Naive thymus-derived CD8-positive, alpha-beta T cell (primary cell): ENCODE measurements at places on chromosomes 12 and 14.

- peak; percentile 37 for DNase-seq
Observed at GRCh38 chr14:92615451-92615850, 101.9 kb downstream of the RIN3 start.

DNA sequence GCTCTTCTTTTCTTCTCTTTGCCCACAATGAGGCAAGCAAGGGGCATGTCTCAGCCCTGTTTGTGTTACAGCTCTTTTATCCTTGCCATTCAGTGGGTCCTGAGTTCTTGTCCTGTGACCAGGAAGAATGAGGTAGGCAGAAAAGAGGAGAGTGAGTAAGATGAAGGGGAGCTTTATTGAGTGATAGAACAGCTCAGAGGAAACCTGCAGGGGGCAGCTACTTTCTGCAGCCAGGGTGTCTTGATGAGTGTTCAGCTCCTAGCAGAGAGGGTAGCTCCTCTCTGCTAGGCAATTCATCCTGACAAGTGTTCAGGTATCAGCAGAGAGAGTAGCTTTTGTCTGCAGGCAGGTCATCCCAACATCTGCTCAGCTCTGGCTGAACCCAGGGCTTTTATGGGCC is 41.0 kb downstream of the HSD17B6 start:
- DNase-seq, result no peak

DNA sequence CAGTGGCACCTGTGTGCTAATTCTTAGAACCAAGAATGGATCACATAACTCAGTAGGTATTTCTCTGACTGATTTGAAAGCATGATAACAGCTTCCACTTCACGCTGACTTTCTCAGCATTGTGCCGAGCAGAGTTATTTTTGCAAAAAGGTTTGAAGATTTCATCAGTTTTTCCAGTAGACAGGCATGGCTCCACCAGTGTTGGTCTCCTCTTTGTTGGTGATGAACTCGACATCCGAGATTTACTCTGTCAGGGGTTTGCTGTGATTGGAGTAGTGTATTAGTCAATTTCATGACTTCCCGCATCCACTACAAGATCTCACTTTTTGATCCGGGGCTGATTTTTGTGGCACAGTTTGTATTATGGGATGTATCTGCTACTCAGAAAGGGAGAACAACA is 85.3 kb downstream of the PRKCH start:
- peak; percentile 29 for DNase-seq

- DNase-seq, result no peak
Observed at GRCh38 chr12:104691721-104692556, 235.2 kb downstream of the CHST11 start.

GRCh38 chr14:67525389-67525788 is 7.7 kb upstream of the PLEKHH1 start:
- DNase-seq, result no peak

GRCh38 chr14:44847526-44848309 is 114.0 kb downstream of the KLHL28 start:
- no peak for DNase-seq

DNA sequence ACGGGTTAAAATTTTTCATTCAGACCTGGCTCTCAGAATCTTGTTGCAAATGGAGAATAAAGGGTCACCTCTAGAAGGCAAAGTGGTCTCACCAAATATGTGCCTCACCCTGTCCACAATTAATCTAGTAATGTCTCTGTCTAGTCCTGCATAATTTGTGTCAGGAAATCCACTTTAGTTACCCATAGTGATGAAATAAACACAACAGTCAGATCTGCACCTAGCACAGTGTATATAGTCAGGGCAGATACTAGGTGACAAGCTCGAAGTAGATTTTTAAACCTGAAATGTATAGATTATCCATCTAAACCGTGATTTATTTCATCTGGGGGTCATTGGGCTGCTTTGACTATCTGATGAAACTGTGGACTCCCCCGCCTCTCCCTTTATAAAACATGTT is 15.9 kb upstream of the FLVCR2 start:
- no peak for DNase-seq

DNA sequence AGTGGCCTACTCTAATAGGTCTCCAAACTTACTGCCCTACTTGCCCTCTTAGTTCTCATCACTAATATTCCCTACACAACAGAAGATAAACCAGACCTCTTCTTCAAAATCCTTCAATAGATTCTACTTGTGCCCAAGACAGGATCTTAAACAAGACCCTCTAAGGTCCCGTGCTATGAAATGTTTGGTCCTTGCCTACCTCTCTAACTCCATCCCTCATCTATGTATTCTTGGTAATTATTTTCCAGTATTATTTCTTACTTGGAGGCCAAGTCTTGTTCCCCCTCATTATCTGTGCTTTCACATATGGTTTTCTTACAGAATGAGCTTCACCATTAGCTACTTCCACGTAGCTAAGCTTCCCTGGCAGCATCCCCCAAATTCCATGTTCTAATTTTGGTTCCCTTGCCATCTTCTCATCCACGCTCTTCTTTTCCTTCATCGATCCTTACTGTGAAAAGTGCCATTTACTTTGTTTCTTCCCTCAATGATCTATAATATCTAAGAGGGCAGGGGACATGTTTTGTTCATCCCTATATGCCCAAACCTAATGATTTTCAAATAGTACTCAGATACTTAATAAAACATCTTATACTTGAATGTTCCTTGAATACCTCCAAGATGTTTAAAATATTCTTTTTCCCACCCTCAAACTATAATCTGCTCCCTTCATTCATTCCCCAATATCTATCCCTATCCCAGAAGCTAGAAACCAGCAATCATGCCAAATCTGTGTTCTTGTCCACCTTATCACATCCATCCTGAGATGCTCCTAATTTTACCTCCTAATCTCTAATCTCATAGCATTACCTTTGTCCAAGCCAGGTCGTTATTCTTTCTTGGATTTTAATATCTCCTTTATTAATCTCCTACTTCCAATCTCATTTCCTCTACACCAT is 10.1 kb downstream of the HNRNPC start:
- no peak for DNase-seq

- DNase-seq, result no peak
Observed at GRCh38 chr12:39779768-39780340, 160.3 kb upstream of the ABCD2 start.

- no peak for DNase-seq
Observed at GRCh38 chr14:104739546-104740516, 13.1 kb upstream of the SIVA1 start.

GRCh38 chr14:67522270-67522669 is 10.8 kb upstream of the PLEKHH1 start:
- DNase-seq, result no peak

GRCh38 chr14:74409441-74409840 is 16.6 kb downstream of the SYNDIG1L start:
- DNase-seq, result no peak

DNA sequence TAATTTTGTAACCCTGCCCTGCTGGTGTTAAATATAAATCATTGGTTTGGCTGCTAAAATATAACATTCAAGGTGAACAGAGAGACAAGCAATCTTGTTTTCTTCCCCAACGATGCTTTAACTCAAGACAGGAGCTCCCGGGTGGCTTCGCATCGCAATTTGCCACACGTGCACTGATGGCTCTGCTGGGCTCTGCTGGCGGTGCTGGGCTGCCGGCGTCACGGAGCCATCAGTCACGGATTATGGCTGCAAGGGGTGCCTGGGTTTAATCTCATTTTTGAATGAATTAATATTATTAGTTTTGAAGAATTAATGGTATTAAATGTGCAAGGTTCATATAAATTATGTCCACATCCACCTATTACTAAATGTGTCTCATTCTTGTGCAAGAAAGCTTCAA is 44.9 kb upstream of the TMEM260 start:
- no peak for DNase-seq

DNA sequence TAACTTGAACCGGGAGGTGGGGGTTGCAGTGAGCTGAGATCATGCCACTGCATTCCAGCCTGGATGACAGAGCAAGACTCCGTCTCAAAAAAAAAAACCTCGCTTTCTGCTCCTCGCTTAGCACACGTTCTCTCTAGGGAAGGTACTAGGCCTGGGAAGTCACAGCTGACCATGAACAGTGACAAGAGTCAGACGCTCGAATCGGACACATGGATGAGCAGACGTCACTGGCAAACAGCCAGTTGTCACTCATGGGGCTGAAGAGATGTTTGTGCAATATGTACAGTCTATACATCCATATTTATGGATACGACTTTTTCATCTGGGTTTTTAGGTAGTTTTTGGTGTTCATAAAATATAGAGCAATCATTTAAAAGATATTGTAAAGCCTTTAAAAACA is 19.4 kb downstream of the TCHP start:
- DNase-seq, result no peak

GRCh38 chr14:23056956-23057756 is at the start of gene CDH24:
CDH24 (minus strand) TSS chr14:23057520; CDS start chr14:23055733, 1,787 bp downstream.
- peak; percentile 48 for DNase-seq

DNA sequence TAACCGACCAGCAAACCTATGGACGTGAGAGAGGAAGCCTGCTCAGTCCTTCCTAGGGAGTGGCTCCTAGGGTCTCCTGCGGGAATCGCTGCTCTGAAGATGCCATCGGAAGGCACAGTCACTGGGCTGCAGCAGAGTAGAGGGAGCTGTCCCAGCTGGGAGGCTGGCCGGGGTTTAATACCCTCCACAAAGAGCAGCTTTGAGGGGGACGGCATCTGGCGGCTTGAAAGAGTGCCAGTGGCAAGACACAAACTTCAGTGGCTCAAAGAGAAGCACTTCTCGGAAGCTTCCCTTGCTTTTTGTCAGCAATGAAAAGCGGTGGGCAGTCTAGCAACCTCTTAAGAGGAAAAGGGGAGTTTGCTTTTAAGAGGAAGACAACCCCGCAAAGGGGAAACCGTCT is 114.6 kb downstream of the TMEM132C start:
- no peak for DNase-seq

DNA sequence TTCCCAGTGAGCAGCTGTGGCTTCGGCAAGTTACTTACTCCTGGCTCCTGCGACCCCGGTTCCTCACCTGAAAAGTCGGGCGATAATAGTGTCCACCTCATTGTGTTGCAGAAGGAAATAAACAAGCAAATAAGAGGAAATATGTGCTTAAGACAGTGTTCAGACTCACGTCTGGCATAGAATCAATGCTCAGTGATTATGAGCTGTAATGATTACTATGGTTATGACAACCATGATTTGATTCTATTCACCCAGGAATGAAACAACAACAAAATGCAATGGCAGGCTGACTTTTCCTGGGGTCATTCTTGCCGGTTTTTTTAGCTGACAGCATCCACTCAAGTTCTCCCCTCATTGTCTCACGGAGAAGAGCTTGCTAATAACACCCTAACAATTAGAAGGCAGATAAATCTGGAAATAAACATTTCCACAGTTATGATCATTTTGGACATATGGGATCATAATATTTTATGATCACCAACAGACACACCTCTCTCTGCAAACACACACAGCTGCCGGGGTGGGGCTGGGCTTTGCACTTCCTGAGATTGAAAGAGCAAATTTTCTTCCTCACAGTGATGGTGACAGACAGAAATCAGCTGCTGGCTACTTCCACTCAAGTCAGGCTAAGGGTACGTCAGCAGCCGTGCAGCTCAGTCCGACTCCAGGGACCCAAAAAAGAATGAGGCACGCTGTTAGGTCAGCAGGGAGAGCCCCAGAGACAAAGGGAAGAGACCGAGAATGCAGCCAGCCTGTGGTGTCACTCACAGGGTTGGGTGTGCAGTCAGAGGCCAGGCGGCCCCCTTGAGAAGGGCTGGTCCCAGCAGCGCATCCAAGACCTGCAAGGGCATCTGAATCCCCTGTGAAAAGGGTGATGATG is 158.0 kb downstream of the RIMBP2 start:
- no peak for DNase-seq

- no peak for DNase-seq
Observed at GRCh38 chr14:57960946-57961785, 95.3 kb upstream of the SLC35F4 start.
